NB4 (cell line): ENCODE measurements at places on chromosomes 2 and 18.
A peak's percentile ranks its signal among the peaks of the same experiment; 100 is the strongest.

DNA sequence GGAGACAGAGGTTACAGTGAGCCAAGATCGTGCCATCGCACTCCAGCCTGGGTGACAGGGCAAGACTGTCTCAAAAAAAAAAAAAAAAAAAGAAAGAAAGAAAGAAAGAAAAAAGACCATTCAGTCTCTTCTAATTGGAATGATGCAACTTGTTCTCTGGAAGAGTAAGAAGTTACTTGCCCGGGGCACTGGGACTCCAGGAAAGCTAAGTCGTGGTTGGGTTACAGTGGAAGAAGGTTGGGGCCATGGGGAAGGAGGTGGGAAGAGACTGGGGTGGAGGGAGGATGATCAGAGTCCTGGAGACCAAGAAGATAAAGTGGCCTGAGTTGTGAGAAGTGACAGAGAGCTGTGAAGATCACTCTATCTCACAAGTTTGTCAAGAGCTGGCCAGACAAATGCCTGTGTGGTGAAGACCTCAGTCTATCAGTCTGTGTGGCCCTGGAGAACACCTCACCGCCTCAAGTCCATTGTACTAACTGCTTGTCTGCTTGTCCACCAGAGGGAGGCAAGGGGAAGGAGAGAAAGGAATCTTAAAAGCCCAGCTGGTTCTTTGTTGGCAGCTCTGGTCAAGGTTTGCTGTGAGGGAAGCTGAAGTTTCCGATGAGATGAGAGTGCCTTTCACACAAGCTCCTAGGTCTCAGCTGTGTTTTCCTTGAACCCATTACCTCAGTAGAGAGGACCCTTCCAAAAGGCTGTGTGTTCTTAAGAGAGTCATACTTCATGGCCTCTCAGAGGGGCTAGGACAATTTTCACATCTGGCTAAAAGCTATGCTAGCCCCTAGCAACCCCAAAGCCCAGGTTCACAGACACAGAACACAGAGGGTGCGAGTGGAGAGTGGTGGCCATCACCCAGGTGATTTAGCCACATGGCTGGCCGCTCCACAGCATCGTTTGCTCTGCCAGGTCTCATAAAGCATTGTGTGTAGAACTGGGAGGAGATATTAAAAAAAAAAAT lies 72.0 kb upstream of the TMEM178A start:
- DNase-seq, result peak; percentile 66

DNA sequence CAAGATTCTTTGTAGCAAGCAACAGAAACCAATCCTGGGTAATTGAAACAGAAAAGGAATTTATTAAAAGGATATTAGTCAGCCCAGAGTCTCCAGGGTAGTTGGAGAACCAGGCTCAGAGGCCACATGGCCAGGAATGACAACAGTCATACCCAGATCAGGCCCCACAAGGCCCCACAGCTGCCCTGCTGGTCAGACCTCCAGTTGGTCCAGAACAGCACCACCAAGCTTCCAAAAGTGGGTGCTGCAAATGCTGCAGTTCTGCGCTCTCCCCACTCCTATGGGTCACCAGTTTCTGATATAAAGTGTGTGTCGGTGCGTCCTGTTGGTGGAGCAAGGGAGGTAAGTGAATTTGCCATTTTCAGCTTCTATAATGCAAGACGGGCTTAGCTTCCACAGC lies 29.9 kb downstream of the KLHL29 start:
- DNase-seq, result peak; percentile 38

DNA sequence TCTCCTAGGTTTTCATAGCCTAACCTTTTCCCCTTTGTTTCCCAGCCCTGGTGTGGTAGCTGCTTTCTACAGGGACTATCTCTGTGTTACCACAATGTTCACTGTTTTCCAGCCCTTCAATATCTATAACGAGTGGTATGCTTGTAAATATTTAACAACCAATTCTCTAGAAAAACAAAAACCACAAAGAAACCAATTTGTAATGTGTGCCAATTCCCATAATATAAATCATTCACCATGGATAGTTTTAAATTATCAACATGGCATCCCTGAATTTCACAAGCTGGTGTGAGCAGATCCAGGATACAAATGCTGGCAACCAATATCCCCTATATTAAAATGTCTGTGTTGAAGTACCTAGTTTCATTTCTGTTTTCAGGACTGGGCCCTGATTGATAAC lies 207.5 kb upstream of the FBXO11 start:
- no peak for DNase-seq

GRCh38 chr2:235931676-235932075 lies 236.5 kb downstream of the GBX2 start:
- DNase-seq, result no peak

DNA sequence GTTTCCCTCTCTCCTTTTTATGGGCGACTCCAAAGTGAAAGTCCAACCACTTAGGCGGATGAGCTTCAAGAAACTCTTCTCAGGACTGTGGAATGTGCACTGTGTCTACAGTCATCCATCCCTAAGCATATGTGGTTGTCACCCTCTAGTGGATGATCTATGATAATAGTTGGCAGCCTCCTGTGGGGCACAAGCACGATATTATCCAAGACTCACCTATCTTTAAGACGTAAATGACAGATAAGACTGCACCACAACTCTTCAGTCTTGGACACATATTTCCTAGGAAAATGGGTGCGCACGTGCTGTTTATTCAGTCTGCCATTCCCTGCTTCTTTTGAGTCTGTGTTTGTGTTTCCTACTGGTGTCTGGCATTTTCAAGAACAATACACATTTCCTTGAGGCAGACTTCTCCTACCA lies 145.5 kb upstream of the CTAGE1 start:
- DNase-seq, result peak; percentile 69

DNA sequence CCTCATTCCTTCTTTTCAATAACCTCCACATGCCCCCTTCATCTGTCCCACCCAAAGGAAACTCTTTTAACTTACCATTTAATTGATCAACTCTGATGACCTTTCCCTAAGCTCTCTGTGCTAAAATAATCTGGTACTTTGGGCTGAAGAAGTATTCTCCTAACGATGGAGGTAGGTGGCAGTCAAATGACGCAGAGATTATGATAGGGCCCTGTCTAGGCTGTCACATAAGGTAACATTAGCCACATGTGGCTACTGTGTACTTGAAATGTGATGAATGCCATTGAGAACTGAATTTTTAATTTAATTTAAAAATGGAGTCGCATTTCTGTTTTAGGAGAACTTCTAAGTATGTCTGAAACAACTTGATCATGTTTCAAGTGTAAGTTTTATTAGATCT lies 140.5 kb upstream of the TNP1 start:
- DNase-seq, result peak; percentile 15

DNA sequence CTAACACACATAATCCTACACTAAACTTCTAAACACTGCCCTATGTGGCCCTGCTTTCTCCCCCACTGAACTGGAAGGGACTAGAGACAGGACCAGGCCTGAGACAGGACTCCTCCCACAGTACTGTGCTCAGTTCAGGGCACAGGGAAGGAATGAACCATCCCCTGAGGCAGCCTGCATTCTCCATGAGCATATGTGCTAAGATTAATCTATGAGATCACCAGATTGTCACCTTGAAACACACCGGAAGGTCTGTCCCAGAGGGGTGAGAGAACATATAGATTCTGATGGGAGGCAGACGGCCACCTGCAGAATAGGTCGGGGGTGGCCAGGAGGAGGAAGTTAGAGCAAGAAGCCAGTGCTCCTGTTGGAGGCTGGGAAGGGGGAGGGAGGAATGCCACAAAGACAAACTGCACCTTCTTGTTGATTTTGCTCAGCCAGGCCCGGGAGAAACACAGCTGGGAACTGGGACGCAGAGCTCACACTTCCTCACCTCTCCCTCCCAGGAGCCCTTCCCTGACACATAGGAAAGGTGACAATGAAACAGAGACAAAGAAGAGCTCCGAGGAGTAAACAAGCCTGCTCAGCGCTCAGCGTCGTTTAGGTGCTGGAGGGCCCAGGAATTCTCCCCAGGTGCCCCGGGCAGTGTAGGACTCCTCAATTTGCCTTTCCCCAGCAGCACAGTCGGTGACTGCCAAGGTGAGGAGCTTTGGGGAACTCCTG lies 52.1 kb downstream of the ZBTB7C start:
- DNase-seq, result no peak

DNA sequence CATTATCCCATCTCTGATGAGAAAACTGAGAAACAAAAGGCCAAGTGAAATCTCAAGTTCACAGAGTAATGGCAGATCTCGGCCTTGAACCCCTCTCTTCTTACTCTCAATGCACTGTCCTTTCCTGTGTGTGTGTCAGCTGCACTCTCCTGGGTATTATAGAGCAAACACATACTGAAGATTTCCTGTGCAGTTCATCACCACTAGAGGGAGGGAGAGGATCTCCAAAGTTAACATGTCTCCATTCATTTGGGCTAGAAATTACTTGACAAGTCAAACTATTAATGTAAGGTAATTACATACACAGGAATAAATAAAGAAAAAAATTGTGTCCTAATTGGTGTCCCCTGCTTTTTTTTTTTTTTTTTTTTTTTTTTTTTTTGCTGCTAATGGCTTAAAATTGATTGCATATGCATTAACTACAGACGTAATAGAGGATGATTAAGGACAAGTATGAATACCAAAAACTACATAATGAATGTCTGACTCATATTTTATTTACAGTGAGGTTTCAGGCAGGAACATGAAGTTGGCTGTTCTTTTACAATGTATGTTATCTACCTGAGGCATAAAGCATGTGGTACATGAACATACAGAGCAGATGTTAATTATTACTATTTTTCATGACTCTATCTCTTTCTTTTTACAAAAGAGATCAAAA lies 269.2 kb downstream of the NYAP2 start:
- DNase-seq, result peak; percentile 81
